Heart left ventricle (tissue), 16 donors: ENCODE measurements at places on chromosomes 5 and 9.

DNA sequence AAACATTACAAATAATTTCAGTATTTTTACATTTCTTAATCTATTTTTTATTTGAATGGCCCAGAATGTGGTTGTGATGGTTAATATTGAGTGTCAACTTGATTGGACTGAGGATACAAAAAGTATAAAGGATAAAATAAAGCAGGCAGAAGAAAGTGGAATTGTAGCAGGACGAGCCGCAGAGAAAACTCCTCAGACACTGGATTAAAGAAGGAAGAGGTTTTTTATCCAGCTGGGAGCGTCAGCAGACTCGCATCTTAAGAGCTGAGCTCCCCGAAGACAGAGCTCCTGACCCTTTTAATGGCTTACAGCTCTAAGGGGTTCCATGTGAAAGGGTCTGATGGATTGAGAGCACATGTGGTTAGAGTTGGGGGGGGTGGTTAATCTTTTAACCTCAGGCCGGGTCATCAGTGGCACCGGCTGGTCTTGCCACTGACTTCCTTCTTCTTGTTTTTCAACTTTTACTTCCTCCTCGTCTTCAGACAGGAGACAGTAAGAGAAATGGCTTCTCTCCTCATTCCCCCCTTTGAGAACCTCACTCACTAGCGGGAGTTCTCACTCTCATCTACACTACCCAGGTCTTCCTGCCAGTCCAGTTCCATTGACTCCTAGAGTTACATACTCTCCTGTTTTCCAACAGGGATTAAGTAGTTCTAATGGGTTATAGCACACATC is 80.0 kb downstream of the TMEM161B start:
- no peak for DNase-seq

GRCh38 chr9:116157436-116158138 is 4.0 kb downstream of the PAPPA start:
- DNase-seq, result no peak

DNA sequence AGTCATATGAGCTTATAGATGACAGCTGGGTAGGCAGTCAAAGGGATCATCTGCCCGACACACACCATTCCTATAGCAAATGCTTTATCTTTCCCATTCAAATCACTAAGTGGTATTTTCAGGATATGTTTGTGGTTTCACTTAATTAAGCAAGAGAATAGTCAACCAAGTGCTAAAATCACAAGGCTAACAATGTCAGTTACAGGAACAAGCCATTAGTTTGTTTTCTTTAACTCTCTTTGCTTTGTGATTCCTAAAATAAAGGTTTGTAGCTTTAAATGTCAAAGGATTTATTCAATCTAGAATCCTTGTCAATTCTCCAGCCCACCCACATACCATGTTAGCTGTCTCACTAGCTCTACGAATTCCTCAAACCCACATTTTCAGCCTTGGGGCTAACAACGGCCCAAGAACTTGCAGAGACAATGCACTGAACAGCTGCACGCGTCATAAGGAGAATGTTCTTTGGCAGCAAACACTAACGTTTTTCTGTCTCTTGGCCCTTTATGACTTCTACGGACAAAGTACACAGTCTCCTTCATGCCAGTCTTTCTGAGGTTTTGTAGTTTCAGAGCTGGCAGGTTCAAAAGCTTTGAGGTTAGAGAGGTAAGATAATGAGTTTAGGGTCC is 56.6 kb downstream of the ELAVL2 start:
- no peak for DNase-seq

DNA sequence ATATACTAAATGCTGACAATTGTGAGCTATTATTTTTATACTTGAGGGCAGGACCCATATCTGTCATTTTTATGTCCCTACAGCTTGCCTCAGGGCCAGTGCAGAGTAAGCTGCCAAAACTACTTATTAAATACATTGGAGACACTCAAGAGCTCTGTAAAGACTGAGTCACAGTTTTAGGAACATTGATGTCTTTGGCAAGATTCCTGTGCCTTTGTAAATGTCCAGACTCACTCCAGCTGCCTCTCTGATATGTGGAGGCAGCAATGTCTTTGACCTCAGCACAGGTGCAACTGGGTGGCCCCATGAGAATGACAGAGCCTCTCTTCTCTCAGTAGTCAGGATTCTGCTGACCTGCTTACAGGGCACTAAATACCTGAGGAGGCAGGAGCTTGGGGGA is 363.2 kb downstream of the OSTF1 start:
- DNase-seq, result peak; percentile 32

GRCh38 chr9:105967797-105968196 is 273.5 kb downstream of the TMEM38B start:
- DNase-seq, result no peak

GRCh38 chr5:120518581-120518980 is 54.5 kb downstream of the PRR16 start:
- no peak for DNase-seq

GRCh38 chr5:72093824-72094223 is 13.5 kb upstream of the MAP1B start:
- no peak for DNase-seq

DNA sequence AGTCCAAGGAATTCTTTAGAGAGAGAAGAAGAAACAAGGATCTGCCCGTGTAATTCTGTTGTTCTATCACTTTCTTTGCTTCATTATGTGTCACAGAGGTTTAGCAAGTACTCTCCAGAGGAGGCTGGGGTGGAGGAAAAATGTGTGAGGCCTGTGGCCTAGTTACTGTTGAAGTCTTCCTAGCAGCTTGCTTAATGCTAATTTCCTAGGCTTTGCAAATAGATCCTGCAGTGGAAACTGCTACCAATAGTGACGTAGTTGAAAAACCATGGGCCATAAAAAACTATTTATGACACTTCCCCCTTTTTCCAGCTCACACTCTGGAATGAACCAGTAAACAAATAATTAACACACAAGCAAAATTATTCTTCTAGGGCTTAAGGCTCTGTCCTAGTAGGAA is 27.0 kb upstream of the C9orf72 start:
- DNase-seq, result no peak

- no peak for DNase-seq
Measured at GRCh38 chr9:37371565-37372464, 50.7 kb upstream of the GRHPR start.

GRCh38 chr9:33375841-33376321 is 26.5 kb downstream of the AQP7 start:
- DNase-seq, result no peak

GRCh38 chr5:174576042-174576441 is 148.3 kb upstream of the MSX2 start:
- DNase-seq, result no peak

DNA sequence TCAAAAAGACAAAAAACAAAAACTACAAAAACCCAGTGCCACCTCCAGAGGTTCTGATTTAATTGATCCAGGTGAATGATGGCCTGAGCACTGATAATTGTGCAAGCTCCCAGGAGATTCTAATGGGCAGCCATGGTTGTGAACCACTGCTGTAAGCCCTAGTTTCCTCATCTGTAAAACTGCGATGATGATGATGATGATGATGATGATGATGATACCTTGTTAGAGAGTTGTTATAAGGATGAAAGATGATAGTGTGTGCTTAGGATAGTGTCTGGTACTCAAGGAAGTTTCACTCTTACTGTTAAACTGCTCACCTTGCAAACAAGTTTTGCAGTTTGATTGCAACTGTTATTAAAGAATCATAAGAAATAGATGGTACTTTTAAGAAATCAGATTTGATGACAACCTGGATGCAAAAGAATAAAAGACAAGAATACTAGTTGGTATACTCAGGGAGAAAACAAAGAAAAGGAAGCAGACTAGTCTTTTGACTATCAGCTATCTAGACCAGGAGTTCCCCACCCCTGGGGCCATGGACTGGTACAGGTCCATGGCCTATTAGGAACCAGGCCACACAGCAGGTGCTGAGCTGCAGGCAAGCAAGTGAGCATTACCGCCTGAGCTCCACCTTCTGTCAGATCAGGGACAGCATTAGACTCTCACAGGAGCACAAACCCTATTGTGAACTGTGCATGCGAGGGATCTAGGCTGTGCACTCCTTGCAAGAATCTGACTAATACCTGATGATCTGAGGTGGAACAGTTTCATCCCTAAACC is 98.0 kb downstream of the OR2K2 start:
- DNase-seq, result no peak

DNA sequence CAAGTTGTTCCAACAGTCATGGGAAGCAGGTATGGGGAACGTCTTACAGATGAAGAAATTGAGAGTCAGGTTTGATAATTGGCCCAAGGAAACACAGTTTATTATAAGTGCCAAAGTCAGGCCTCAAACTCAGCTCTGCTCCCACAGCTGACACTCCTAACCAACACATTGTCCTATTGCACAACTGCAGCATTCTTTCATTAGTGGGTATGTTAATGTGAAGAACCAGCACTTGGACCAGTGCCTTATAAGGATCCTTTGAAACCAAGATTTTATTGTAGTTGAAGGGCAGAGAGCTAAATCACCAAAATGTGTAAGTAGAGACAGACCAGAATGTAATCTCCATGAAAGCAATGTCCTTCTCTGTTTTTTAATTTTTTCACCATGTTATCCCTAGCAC is 56.1 kb downstream of the GRIA1 start:
- no peak for DNase-seq

GRCh38 chr9:114313186-114313585 is 9.7 kb upstream of the ORM1 start:
- DNase-seq, result no peak

DNA sequence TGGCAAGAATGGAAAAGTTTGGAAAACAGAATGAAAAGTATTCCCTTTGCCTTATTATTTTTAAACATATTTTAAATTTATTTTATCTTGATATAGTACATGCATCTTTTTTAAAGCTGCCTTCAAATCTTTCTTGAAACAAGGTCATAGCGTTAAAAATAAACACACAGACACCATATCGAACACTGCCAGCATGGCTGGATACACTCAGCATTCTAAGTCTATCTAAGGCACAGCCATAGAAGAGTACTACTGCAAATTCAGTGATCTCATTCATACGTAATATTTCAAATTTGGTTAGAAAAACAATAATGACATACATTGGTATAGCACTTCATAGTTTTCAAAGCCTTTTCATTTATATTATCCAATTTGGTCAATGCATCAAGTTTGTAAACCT is 57.5 kb downstream of the EPB41L4B start:
- DNase-seq, result no peak

- DNase-seq, result no peak
Measured at GRCh38 chr5:5531371-5531770, 108.9 kb downstream of the ICE1 start.
